ENCODE measurements at places on chromosomes 2 and 18.

DNA sequence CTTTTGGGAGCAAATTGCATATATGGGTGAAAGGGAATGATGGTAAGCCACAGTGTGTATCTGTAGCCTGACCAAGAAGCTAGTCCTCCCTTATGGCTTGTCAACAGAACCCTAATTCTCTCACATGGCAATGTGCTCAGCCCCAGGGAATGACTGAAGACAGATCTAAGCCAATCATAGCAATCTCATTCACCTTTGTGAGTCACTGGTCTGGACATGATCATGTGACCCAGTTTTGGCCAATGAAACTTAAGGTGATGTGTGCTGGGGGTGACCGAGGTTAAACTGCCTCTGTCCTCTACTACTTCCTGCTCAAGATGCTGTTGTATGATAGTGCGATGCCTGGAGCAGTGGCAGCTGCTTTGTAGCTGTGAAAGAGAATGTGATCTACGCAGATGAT is 491.2 kb upstream of the HS6ST1 start:
- no peak for DNase-seq

DNA sequence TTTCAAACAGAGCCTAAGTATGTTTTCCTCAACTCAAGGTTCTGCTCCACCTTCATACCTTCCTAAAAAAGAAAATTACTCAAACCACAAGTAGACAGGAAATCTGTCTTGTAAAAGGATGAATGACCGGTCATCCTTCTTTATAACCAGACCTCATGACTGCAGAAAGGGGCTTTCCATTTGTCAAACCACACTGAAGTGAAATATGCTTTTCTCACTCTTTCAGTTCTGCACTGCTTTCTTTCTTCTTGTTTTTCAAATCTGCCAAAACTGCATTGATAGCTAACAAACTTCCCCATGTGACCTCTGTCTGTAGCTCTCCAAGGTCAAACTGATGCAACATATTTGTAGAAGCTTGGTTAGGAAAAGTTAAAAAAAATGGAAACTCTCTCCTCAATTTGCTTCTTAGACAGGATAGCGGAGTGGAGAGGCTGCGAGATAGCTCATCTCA is 308.9 kb upstream of the CCDC68 start:
- DNase-seq = no peak

DNA sequence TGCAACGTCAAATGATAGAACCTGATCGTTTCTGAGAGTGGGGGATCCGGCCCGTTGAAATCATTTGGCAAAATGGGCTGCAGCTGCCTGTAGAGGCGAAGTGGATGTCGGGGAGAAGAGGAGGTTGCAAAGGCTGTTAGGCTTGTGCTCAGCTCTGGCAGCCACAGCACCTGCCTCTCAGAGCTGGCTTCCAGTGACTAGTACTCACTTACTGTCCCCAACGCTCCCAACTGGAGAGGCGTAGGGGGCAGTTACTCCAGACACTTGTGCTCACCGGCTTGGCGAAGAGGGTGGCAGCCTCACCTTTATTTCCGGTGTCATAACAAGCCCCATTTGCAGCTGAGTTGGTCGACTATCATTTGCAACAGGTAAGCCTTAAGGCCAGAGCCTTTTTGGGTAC is 37.9 kb downstream of the NCK2 start:
- no peak for DNase-seq

DNA sequence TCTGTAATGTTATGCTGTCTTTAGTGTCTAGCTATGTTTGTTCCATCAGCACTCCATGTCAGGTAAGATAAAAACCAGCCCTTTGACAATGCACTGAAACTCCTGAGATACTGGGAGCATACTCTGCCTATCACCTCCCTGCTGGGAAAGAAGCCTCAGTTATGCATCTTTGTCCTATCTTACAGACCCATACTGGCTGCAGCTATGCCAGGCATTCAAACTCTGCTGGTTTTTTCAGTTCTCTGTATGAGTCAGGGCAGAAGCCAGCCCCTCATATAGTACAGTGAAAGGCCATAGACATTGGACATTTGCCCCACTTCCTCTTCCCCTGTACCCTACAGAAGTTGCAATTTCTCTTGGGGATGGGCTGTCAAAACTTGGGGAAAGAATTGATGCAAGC is 181.1 kb upstream of the RGPD4 start:
- DNase-seq = no peak

GRCh38 chr2:40220177-40220925 is 231.5 kb downstream of the SLC8A1 start:
- DNase-seq = no peak

DNA sequence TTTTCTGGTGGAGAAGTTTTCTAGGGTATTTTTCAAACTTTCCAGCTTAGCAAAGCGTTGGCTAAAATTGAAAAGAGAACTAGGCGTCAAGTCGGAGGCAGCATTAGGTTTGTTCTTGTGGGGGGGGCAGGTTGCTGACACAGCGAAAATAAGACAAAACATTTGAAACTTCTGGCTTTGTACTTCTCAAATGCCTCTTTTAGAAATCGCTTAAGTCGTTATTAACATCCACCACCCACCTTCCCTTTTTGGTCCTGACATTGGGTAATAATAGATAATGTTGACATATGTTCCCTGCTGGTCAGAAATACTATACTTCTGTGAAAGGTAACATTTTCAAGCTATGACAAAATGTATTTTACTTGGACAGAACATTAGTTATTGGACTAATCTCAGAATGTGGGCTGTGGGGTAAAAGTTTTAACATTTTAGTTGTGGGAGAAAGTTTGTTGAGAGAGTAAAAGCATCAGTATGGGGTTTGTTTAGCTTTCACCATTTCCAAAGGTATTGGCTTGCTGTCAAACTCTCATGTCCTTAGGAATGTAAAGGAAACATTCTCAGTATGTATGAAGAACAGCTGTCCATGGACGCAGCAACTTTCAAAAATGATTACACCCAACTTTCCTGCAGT is 88.1 kb upstream of the ZEB2 start:
- DNase-seq = no peak

- no peak for DNase-seq
Measured at GRCh38 chr2:178804791-178805190, 2.4 kb downstream of the TTN start.

GRCh38 chr18:57210107-57210715 is 63.3 kb downstream of the BOD1L2 start:
- DNase-seq = no peak

GRCh38 chr18:49967171-49967570 is 153.8 kb upstream of the ACAA2 start:
- no peak for DNase-seq

- peak; percentile 2 for DNase-seq
Measured at GRCh38 chr2:212052412-212053159, 486.0 kb downstream of the ERBB4 start.

DNA sequence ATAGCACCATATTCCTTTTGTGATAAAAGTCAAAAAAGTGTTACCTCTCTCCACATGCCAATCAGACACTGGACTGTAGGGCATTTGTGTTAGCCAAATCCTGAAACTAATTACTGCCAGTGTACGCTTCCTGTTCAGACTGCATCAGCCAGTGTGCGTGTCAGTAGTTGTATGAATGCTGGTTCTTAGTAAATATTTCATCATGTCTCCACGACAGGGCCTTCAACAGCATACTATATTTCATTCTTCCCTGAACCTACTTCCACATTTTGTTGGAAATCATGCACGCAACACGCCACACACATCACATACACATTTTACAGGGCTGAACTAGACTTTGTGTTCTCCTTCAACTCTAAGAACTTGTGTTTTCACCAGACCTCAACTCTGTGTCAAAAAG is 77.5 kb downstream of the EPB41L3 start:
- DNase-seq = no peak

GRCh38 chr2:41827354-41827971 is 220.4 kb upstream of the PKDCC start:
- no peak for DNase-seq

- no peak for DNase-seq
Measured at GRCh38 chr18:11873670-11874340, 22.6 kb downstream of the CHMP1B start.

- no peak for DNase-seq
Measured at GRCh38 chr18:50460062-50460461, 85.2 kb downstream of the SKA1 start.

GRCh38 chr2:215531284-215531683 is 95.4 kb upstream of the FN1 start:
- DNase-seq = no peak

DNA sequence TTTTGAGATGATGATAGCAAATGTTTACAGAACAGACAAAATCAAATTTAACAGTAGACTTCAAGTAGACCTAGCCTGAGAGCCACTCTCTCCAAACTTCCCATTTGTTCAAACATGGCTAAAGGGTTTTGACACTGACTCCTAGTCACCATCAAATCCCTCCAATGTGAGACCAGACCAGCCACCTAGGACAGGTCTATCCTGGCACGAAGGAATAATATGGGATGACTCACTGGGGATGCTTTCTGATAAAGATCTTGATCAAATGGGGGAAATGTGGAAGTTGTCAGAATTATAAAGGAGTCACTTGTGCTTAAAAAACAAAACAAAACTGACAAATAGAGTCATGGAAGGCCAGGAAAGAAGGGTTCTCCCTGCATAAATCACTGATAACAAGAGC is 95.7 kb downstream of the EDAR start:
- DNase-seq = no peak

DNA sequence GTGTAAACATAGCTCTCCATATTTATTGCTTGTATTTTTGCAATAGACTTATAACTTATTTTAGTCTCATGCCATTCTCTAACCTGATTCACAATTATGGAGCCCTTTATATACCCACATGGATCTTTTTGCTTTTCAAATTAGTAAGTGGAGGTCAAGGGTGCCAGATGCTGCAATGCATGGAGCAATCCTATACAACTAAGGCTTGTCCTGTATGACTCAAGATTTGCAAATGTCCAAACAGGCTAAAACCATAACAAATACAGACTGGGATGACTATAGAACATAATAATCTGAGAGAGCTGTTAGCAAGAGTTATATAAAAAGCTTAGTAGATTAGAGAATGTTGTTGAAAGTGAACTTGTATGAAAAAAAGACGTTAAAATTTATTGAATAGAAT is 690.4 kb upstream of the NRXN1 start:
- DNase-seq = no peak

- DNase-seq = no peak
Measured at GRCh38 chr18:57737400-57738060, 65.6 kb downstream of the ATP8B1 start.

GRCh38 chr2:156704617-156705016 is 268.4 kb downstream of the GPD2 start:
- DNase-seq = no peak

DNA sequence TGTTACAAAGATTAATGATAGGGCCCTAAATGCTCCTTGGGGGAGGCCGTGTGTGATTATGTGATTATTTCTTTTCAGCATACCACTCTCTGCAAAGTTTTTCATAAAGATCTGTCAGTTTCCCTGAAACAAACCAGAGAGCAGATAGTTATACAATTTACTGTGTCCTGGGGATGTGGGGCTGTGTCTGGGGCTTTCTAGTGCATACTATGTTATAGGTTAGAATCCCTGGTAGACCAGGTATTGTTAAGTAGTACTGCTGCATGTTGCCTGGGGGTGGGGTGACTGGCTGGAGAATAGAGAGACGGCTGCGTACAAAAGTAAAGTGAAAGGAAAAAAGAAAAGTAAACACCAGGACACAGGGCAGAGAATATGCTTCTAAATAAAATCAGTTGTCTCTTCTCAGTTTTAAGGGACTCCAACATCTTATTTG is 3.3 kb upstream of the CCBE1 start:
- DNase-seq = no peak

- no peak for DNase-seq
Measured at GRCh38 chr2:240563951-240564560, 3.9 kb downstream of the DUSP28 start.
